ENCODE measurements at places on chromosomes 2 and 18.

DNA sequence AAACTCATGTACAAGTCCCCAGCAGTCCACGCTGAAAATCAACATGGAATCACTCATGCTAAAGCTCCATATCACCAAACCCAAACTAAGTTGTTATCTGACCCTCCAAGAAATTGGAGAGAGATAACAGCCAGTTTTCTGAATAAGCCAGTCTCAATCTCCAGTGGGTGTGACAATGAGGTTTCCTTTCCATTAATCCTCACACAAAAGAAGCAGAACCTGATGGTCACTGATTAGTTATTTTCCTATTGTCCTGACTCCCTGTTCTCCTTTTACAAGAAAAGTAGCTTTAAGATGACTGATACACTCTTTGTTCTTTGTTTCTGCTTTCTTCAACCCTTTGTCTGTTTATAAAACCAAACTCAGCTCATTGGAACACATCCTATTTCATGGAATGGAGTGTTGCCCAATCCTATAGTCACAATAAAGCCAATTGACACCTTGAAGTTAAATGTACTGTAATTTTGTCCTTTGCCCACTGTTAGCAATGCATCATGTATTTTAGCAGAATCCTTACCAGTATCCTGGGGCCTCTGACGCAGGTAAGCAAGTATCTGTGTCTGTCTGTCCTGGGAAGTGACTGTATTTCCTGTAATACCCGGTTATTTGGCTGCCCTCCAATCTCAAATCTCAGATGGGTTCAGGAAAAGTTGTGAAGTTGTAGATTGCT, 30.6 kb upstream of the SH3RF3 start:
- DNase-seq = no peak

- DNase-seq = no peak
These were observed 576.1 kb downstream of the DCDC2C start for GRCh38 chr2:4279431-4279830.

GRCh38 chr18:3651266-3651665, 201.3 kb downstream of the TGIF1 start:
- no peak for DNase-seq

- no peak for DNase-seq
These were observed 1.3 kb upstream of the PNO1 start for GRCh38 chr2:68156419-68156818.

DNA sequence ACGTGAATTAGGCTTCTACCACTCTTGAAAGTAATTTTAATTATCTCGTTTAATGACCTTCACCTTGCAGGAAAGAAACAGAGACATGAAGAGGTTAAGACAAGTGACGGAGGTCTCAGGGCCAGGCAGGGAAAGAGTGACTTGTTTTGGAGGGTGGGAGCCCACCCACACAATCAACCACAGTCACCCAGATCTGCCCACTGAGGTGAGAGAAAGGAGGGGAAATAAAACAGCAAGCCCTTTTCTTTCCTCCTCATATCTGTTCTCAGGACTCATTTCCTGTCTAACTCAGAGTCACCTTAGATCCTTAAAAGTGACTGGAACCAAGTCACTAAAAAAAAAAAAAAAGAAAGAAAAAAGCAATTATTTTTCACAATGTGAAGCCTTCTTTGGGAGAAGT, 26.8 kb downstream of the ATP8B1 start:
- no peak for DNase-seq

- DNase-seq = no peak
These were observed 24.6 kb downstream of the KCNE4 start for GRCh38 chr2:223076573-223076972.

- DNase-seq = no peak
These were observed 23.6 kb upstream of the RBM44 start for GRCh38 chr2:237774811-237775553.

- DNase-seq = no peak
These were observed 117.0 kb downstream of the HIBCH start for GRCh38 chr2:190202604-190203003.

GRCh38 chr2:209358992-209359391, 64.9 kb upstream of the MAP2 start:
- DNase-seq = no peak

GRCh38 chr2:73870084-73870483, 22.7 kb upstream of the ACTG2 start:
- peak; percentile 13 for DNase-seq

- no peak for DNase-seq
These were observed 3.3 kb downstream of the TTLL4 start for GRCh38 chr2:218713922-218714321.

- no peak for DNase-seq
These were observed 14.3 kb downstream of the KCNH7 start for GRCh38 chr2:162824304-162824703.

DNA sequence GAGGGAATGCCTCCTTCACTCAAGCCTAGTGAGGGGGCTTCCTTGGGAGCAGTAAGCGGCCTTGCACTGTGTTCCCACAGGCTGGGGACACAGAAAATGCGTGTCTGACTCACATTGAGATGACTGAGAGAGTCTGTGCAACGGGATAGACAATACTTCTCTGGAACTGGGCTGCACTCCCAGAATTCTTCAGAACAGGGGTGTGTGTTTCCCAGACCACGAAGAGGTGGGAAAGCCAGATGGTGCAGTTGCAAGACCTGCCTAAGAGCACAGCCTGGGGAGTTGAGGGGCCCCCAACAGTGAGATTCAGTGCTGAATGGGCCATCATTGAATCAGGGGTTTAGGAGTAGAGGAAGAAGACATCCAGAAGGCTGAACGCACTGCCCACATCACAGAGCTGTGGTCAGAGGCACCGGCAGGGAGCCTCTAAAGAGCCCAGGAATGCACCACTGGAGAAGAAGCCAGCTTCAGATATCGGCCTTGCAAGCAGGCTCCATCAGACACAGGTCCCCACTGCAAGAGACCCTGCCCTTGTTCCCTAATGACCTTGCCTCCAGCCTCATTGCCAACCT, 36.6 kb upstream of the MRPL19 start:
- no peak for DNase-seq

GRCh38 chr2:44894058-44894457, 47.4 kb upstream of the SIX3 start:
- no peak for DNase-seq

DNA sequence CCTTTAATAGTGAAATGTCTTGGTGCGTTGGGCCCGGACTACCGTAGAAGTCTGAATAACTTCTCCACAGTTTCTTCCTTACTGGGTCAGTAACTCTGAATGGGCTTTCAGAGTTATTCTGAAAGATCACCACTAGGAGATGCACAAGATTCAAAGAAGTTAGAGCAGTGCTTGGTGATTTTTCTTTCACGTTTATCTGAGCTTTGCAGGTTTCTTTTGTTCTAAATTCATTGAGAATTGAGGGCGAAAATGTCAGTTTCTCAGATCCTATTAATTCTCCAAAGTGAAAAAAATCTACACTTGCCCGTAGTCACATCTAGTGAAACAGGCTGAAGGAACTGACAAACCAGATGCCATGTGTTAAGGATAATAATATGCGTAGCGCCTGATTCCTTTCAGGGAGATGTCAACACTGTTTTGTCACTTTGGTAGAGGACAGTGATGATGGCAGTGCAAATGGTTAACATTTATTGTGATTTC, 70.1 kb downstream of the QPCT start:
- DNase-seq = no peak

DNA sequence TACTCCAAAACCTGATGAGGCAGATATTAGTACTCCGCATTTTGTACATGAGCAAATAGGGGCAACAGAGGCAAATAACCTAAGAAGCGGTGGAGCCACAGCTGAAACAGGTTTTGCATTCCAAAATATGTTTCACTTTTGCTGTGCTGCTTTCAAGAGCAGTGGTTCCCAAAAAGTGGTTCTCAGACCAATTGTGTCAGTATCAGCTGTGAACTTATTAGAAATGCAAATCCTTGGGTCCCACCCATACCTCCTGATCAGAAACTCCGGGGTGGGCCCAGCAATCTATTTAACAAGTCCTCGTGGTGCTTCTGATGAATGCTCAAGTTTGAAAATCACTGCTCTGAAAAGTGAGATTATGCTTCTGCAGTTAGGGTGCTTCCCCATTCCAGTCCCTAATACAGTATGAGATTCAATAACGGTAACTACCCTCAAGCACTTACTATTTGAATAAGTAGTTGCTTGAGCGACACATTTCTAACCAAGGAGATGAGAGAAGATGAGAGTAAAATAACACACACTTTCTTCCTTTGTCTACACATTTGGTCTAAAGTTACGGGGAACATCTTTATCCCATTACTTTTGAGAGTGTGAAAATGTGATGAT, 17.8 kb upstream of the TCF4 start:
- DNase-seq = no peak

DNA sequence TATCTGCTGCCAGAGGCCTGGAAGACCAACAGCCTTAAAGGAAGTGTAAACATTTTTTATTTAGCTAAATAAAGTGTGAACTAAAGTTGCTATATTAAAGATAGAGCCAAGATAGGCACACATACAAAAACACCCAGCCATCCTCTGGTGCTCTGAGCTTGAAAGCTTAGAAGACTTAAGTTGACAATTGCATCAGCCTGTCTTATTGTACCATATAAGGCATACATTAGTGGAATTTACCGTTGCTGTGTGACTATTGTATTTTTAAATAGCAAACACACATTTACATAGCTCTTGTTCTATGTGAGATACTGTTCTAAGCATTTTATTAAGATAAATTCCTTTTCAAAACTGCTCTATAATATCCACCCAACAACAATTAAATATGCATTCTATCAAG, 736.6 kb upstream of the ZEB2 start:
- DNase-seq = no peak

DNA sequence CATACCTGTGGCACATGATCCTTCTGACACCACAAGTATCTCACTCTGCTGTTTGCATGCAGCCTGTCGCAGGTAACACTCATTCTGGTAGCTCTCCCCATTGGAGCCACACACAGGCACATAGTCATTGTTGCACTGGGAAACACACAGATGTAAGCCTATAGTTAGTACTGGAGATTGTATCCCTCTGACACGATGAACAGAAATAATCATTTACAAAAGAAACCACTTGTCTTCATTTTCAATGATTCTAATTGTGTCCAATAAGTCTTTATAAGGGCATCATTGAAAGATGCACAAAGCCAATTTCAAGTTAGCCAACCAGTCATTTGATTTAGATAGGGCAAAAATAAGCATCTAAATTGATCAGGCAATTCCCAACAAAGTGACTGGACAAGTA, 10.4 kb downstream of the TMEFF2 start:
- no peak for DNase-seq

DNA sequence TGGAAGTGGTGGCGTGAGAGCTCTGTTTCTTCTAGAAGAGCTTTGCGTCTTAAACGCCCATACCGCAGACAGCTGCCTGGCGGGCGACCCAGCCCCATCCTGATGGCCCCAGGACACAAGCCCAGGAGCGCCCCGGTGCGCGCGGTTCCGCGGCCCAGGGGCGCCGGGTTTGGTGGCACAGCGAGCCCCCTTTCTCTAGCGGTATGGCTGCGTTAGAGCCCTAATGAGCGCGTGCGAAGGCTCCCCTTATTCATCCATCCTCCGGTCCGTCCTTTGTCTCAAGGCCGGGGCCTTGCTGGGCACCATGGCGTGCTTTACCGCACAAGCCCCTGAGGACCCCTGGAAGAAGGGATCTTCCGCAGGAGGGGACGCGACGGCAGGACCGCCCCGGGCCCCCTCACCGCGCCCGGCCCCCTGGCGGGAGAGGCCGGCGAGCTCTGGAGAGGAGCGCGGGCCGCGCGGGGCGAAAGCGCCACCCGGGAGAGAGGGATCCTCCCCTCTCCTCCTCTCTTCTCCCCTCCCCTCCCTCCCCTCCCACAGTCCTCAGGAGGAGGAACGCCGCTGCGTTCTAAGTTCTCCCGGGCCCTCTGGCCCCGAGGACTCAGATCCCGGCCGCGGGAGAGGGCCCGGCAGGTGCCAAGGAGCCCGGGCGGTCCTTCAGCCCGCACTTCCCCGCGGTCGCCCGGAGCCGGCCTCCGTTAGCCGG, 626 bp upstream of the SLC1A4 start:
- peak; percentile 20 for DNase-seq

DNA sequence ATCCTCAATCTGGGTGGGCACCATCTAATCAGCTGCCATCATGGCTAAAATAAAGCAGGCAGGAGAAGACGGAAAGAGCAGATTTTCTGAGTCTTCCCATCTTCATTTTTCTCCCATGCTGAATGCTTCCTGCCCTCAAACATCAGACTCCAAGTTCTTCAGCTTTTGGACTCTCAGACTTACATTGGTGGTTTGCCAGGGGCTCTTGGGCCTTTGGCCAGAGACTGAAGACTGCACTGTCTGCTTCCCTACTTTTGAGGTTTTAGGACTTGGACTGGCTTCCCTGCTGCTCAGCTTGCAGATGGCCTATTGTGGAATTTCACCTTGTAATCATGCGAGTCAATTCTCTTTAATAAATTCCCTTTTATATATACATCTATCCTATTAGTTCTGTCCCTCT, 36.6 kb downstream of the DIPK1C start:
- no peak for DNase-seq

DNA sequence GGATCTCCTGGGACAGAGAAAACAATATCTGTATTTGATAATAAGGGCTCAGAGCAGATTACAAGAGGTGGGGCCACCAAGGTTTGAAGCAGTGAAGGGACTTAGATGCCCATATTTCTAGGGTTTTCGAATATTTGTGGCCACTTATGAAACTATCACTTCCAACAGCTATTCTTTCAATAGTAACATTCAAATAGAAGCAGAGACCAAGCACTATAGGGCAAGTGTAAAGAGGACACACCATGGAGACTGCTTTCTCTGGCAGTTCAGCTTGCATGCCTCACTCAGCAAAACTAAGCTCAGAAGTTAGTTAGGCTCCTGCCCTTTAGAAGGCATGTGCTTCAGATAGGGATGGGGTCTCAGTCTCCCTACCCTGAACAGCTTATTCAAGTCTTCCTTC, 10.3 kb downstream of the PSTPIP2 start:
- DNase-seq = no peak

DNA sequence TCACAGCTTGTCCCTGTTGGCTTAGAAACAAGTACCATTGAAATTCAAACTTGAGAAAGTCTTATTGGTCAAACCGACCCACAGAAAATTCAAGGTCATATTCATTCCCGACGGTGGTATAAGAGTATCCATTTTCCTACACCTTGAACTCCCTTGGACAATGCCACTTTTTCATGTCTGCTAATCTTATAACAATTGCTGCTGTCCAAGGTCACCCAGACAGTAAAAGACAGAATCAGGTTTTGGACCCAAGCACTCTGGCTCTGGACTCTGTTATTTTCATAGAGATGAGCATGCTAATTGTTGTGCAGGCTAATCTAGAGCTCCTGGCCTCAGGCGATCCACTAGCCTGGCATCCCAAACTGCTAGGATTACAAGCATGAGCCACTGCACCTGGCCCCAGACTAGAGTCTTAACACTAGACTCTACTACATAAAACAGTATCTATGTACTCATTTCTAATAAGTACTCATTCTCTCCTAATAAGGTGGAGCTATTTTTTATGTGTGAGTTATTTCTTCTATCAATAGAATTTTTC, 57.8 kb downstream of the C2orf76 start:
- DNase-seq = no peak

DNA sequence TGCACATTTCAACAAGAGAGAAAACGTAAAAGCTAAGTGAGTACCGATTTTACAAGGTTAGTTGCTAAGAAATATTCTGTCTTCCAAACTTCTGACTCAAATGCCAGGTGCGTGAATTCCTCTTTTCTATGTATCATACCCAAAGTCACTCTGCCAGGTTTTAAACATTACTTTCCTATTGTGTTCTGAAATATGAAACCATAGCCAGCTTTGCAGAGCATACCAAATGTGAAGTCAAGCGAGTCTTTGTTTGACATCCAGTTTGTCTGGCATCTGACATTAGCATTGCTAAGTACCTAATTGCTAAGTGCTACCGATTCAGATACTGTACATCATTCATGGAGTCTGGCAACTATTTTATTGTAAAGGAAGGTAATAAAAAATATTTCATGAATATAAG, 321.9 kb upstream of the GALNT5 start:
- no peak for DNase-seq

Measured in hypothalamus (tissue), 51 donors.